ENCODE measurements at places on chromosomes 7 and 10.
A peak's percentile ranks its signal among the peaks of the same experiment; 100 is the strongest.

DNA sequence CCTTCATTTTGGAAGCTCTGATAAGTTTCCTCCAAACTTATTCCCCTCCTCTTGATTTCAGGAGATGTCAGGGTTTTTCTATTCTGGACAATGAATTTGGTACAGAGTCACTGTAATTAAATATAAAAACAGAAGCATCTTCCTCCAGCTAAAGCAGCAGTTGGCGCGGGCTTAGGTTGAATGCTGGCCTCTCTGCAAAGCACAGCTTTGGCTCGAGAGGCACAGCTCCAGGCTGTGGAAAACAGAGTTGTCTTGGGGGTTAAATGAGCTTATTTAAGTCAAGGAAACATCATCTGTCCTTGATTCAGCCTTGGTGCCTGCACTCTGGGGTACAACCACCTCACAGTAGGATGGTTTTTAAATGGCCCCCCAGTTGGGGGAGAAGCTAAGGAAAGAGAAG is 35.0 kb upstream of the PDCD4 start:
- DNase-seq = no peak

- no peak for DNase-seq
These were observed 49.1 kb upstream of the EEPD1 start for GRCh38 chr7:36103837-36104561.

GRCh38 chr7:142908921-142909890 is 23.7 kb upstream of the TRPV6 start:
- DNase-seq = no peak

DNA sequence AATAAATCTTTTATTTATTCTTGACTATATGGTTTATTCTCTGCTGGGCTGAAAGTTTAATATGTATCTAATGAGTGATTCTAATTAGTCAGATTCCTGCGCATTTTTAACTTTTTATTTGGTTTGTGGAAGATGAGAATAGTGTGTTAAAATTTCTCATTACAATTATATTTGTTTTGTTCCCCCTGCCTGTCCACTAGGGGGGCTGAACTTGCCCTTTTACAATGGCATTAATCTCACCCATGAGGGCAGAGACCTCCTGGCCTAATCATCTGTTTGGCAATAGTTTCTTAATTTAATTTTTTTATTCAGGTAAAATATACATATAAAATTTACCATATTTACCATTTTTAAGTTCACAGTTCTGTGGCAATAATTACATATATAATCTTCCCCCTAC is 278.5 kb upstream of the NPY start:
- no peak for DNase-seq

DNA sequence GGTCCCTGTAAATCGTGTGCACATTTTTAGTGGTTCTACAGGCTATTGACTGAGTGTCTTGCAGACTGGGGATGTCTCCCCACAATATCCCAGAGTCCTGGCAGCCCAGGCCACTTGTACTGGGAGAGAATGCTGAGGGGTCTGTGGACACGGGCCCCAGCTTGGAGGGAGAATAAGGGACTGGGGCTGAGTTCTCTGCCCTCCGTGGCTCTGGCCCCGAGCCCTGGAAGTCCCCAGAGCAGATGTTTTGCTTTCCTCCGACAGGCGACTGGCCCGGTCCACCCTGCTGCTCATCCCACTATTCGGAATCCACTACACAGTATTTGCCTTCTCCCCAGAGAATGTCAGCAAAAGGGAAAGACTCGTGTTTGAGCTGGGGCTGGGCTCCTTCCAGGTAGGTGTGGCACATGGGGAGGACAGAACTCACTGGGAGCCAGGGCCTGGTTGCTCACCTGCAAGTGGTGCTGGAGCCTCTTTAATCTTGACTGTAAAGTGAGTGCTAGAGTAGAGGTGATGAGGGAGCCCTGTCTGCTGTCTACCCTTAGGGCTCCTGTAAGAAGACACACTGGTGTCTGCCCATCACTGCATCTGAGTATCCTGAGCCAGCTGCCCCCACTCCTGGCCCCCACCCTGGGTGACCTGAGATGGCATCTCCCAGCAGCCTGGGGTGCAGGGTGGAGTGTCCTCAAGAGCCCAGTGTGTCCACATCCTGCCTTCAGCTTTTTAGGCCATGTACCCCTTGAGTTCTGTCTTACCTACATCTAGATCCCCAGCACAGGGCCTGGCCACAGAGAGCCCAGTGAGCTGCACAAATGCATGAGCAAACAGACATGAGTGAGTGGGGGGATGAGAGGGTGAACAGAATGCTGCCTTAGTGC is 51.1 kb downstream of the ADCYAP1R1 start:
- DNase-seq = no peak

GRCh38 chr7:77217474-77218185 is 18.0 kb upstream of the FGL2 start:
- no peak for DNase-seq

DNA sequence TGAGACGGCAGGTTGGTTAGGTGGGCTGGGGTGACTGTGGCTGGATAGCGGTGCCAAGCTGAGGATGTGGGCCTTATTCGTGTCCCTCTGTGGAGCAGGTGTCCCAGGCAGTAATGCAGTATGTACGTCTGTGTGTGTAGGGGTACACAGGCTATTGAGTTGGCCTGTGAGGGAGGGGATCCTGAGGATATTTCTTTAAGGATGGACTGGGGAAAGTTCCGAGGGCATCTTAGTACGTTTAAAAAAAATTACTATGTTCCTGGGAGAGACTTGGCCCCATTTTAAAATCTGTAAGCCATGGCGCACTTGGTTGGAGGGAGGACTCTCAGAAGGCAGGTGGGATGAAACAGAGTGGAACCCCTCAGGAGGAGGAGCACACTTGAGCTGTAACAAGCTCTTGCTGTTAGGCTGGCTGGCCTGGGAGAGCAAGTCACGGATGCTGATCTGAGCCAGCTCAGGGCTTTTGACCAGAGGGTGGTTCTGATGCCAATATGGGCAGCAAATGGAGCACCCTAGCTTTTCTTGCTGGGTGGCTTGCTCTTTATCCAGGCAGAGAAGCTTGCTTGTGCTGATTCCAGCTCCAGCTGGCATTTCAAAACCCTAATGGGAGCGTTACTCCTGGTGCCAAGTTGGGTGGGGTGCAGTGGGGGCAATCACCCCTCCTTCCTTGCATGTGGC is 765 bp downstream of the WBP1L start:
- no peak for DNase-seq

- peak; percentile 7 for DNase-seq
These were observed 521.6 kb upstream of the SORCS1 start for GRCh38 chr10:107686095-107686494.

DNA sequence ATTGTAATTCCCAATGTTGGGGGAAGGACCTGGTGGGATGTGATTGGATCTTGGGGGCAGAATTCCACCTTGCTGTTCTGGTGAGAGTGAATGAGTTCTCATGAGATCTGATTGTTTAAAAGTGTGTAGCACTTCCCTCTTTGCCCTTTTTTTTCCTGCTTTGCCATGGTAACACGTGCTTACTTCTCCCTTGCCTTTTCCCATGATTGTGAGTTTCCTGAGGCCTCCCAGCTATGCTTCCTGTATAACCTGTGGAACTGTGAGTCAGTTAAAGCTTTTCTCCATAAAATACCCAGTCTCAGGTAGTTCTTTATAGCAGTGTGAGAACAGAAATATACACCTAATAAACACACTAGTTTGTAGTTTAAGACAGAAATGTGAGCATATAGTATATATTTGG is 166.8 kb upstream of the MAGI2 start:
- no peak for DNase-seq

DNA sequence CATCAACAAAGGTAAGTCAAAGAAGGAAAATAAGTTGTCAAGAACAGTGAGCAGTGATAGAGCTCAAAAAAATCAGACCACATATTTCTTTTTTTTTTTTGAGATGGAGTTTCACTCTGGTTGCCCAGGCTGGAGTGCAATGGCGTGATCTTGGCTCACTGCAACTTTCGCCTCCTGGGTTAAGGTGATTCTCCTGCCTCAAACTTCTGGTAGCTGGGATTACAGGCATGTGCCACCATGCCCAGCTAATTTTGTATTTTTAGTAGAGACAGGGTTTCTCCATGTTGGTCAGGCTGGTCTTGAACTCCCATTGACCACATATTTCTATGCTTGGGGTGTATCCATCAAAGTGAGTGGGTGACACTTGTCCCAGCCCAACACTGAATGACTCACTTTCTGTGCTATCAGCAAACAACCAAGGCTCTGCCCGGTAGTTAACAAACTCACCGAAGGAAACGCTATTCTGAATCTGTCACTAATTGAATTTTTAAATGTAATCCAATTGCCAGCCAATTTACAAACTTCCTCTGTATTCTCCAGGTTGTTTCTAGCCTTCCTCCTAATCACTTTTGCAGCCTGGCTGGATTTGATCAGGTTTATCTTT is 19.6 kb upstream of the SMNDC1 start:
- no peak for DNase-seq

GRCh38 chr10:91653219-91653870 is 20.5 kb upstream of the PPP1R3C start:
- no peak for DNase-seq

DNA sequence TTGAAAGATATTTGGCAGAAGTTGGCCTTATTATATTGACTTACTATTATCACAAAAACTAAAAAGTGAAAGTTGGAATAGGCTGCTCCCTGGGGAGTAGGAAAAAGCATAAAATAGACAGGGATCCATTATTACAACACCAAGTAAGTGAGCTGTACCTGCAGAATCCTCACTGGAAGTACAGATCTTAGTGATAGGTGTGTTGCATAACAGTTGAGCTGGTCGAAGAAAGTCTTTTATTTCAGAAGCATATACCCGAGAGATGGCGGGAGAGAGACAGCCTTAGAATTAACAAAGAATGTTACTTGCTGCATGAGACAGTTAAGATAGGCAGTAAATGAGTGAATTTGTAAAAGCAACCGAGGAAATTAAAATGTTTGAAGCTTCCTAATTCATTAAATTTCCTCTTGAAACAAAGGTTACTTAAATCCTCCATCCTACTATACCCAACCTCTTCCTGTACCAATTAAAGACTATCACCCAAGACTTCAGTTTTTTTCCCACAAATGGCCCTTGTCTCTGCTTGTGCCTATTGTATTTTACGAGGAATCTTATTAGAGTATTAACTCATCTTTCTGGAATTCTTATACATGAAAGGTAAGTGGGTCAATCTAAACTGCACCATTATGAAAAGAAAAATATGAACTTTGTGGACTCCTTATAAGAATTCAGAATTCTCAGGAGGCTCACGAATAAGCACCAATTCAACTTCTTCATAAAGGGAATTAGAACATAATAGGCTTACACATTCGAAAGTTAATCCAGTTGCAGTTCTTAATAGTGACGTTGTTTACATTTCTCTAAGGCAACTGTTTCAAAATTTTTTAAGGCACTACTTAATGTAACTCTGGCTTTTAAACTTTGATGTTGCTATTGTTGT is 56.2 kb downstream of the CREM start:
- no peak for DNase-seq

- DNase-seq = no peak
These were observed 8.0 kb downstream of the PSAP start for GRCh38 chr10:71842856-71843686.

DNA sequence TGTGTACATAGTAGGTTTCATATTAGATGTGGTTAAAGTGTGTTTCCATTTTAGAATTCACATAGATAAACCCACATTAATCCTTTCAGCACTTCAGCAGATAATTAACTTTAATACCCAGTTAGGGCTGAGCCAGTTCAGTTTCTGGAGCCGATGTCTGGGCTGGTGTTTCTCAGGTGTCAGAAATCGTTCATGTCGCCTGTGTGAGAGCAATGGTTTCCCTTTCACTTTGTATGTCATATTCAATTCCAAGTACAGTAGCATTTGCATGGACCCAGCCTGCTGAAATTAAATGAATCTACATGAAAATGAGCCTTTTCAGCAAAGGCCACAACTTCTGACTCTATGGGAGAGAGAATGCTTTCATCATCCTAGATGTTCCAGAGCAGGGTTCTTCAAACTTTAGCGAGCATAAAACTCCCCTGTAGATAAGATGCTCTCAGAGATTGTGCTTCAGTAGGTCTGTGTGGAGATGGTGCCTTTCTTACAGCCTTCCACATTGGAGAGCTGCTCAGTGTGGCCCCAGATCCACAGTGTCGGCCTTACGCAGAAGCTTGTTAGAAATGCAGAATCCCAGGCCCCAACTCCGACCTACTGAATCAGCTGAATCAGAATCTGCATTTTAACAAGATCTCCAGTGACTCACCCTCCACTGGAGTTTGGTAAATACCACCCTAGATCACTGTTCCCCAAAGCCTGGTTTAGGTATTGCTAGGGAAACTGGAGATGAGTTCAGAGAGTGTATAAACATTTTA is 19.6 kb downstream of the WIPF3 start:
- no peak for DNase-seq

DNA sequence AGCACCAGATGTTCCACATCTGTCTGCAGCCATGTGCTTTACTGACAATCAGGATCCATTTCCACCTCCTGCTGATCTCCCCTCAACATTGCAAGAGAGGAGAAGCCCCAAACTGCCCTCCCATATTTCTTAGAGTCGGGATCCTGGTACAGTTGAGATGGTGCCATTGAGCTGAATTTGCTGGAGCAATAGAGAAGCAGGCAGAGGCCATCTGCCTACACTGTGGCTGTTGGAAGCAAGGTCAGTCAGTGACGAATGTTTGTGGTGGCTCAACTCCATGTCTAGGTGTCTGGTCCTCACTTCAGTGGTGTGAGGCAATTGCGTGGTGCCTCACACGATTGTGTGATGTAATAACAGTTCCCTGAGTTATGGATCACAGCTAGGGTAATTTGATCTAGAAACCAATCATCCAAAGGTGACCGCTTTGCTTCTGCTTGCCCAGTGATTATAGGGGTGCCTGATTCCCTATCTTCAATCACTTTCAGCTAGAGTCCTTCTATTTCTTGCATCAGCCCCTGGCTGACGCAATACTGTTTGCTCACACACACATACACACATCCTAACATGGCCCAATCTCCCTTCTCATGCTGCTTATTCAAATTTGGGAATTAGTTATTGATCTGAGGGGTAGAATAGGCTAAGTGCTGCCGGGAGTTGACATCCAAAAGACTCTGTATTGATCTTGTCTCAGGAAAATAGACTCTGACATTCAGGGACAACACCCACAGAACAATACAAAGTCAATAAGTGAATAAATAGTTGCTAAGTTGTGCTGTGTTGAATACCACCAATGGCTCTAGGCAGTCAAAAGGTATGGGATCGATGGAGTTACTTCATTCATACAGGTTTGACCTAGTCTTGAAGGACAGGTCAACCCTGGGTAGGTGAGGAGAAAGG is 46.1 kb upstream of the SLC35B4 start:
- DNase-seq = no peak

DNA sequence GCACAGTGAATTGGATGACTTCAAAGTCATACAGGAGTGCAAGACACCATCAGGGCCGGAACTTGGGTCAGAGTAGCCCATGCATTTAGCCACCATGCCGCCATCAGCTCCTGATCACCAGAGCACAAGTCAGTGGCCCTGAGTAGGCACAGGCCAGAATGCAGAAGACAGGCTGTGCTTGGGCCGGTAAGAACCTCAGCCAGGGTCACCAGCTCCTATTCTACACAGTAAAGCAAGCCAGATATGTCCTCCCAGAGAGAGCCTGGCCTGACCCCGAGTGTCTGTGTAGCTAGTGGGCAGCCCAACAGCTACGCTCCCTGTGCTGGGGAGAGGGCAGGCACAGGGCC is 44.5 kb upstream of the COL13A1 start:
- no peak for DNase-seq

GRCh38 chr10:86393362-86393761 is 26.8 kb upstream of the GRID1 start:
- no peak for DNase-seq
